Activated naive CD8-positive, alpha-beta T cell treated with anti-CD3 and anti-CD28 coated beads, Interleukin-2, amount 50 U/mL, for 24 hours (primary cell): ENCODE measurements at places on chromosomes 6 and 20.

DNA sequence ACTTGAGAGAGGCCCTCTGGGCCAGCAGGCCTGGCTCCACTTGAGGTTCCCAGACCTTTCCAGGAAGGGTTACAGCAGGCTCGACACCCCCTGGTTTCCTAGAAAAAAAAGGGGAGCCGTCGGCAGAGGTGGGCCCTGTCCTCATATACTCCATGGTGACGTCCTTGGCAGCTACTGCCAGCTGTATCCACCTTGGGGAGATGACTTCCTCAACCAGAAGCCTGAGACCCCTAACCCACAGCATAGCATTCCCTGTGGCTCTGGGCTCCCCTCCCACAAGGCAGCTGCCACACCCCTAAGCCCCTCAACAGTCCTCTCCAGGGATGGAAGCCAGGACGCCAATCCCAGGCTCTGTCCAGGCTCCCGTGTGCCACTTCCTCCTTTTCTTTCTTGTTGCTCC is 294.8 kb downstream of the CDC5L start:
- DNase-seq = no peak

GRCh38 chr6:9711365-9711764 is 703.5 kb downstream of the TFAP2A start:
- DNase-seq = no peak

DNA sequence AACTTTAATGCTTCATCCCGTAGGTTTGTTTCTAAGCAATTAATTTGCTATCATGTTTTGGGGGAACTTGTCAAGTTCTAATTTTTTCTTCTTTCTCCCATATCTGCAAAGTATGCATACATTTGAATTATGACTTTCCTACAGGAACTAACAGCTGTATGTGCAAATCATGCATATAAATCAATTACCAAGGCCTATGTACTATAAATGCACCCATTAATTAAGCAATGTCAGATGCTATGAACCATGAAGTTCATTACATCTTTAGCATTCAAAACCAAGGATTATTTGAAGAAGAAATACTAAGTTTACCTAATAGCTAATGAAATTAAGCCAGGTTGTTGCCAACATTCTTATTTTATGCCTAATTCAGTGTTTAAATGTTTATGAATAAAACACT is 851.3 kb downstream of the TFAP2A start:
- no peak for DNase-seq

DNA sequence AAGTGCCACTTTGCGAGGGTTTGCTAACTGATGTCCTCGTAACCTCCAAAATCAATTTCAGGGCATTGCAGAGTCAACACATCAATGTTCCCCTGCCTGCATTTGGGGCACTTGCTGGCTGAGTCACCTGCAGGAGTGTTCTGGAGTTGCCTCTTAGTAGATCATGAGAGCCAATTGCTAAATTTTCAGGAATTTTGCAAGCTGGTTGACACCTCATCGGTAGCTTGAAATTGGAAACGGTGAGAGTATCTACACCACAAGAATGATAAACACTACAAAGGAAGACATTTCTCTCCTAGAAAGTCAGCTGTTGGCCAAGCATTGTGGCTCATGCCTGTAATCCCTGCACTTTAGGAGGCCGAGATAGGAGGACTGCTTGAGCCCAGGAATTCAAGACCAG is 10.8 kb upstream of the BFSP1 start:
- DNase-seq = no peak

- DNase-seq = no peak
Observed at GRCh38 chr6:150249261-150249660, 106.4 kb downstream of the PPP1R14C start.

DNA sequence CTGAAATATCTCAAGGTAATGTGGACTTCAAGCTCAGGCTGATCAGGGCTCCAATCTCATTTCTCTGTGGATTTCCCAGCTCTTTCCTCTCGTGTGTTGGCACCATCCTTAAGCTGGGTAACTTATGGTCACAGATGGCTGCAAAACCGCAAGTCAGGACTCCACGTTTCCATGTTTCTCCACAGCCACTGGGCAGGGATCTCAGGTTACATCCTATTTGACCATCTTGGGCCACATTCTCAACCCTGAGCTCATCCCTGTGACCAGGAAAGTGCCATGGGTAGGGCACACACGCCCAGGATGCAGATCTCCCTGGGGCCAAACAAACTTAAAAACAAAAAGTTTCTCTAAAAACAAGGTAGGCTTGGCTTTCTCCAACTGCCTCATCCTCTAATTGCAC is 15.4 kb downstream of the RPS6KA2 start:
- no peak for DNase-seq

GRCh38 chr20:4059606-4060005 is 44.2 kb upstream of the RNF24 start:
- DNase-seq = no peak

DNA sequence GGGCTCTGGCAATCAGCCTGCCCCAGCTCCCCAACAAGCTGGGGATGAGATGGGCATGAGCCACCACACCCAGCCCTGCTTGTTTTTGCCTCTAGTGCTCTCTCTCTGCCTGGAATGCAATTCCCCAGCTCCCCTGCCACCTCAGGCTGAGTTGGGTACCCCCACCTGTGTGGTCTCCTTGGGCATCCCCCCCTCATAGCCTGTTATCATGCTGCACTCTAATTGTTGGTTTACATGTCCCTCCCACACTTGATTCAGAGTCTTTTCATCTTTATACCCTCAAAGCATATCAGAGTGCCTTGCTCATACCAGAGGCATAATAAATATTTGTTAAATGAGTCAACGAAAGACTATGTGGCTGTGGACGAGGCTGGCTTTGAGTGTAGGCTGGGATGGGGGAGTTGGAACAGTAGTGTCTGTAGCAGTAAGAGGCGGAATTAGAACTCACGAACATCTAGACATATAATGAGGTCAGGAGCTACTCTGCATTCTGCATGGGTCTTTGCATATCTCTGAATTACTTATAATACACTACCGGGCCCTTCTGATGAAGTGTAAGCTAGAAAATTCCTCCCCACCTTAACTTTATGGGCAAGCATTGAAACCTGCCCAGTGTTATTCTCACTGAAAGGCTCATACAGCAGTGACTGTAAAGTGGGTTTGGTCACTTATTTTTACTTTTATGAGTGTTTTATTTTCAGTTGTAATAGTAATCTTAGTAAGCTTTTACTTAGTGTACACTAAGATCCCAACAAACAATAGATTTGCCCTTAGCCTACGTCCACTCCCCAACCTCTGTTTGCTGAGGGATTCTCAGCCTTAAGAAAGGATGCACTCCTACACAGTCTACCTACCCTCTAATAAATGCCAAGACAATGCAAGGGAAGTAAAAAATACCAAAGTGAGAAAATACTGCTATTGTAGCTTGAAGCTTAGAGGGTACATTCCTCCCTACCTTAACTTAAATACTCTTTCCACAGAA is 58.7 kb downstream of the EDN1 start:
- DNase-seq = no peak

- no peak for DNase-seq
Observed at GRCh38 chr20:2756056-2756611, 44.3 kb downstream of the CPXM1 start.

DNA sequence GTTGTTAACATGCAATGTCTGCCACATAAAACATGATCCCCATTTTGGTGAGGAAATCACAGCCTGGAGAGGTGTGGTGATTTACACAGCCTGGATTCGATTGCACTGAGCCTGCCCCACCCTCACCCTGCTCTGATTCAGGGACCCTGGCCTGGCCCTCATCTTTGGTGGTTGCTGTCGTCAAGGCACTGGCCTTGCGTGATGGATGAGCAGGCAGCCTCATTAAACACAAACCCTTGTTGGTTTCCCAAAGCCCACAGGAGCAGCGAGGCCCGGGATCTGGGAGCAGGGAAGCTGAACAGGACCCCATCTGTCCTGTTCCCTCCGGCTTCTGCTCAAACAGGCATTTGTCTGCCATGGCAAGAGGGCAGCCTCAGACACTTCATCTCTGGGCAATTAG is 70.8 kb downstream of the CHMP4B start:
- no peak for DNase-seq

- DNase-seq = no peak
Observed at GRCh38 chr6:125356884-125357283, 55.1 kb upstream of the HDDC2 start.

DNA sequence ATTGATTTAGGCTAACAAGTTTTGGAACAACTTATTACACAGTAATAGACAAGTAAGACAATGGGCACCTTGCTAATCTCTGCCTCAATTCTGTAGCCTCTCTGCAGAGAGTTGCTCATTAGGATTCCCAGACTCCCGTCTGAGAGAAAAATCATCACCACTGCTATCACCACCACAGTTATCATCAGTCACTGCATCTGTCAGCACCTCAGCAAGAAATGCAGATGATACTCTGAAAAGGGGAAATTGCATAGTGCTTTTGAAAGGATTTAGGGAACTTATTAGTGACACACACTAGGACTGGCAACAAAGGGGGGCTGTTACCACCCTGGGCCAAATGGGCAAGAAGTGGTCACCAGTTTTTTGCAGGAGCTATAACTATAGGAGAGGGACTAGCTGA is 39.9 kb downstream of the FOXA2 start:
- no peak for DNase-seq

DNA sequence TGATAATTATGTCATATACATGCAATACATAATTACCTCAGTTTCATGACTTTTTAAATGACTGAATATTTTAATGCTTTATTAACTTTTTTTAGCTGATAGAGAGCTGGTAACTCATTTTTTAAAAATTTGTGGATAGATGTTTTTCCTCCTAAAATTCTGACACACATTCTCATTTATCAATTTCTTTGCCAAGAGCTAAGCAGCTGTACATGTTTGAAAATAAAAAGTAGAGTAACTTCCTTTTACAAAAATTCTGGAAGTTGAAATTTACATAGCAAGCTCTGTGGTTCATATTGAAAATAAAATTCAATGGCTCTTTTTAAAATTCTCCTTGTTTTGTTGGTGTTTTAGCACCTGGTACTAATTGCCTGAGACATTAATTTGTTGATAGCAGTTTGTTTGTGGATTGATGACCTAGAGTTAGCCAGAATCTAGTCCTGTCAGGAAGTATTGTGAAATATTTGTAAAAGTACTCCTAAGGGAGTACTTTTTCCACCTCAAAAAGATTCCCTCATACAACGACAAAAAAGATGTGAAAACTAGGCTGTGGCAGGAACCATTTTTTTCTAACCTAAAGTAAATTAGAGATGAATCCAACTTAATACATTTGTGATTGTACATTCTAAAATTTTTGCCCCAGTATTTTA is 621.8 kb downstream of the BCKDHB start:
- DNase-seq = no peak

GRCh38 chr20:42093542-42094440 is 475.6 kb upstream of the CHD6 start:
- DNase-seq = no peak

- DNase-seq = no peak
Observed at GRCh38 chr20:33584976-33585375, 77.2 kb upstream of the C20orf144 start.

- DNase-seq = peak; percentile 40
Observed at GRCh38 chr6:157982102-157982562, 469 bp downstream of the SYNJ2 start.

GRCh38 chr20:31667315-31668285 is 29.9 kb downstream of the COX4I2 start:
- no peak for DNase-seq

- no peak for DNase-seq
Observed at GRCh38 chr20:23061262-23061661, 11.8 kb upstream of the THBD start.

DNA sequence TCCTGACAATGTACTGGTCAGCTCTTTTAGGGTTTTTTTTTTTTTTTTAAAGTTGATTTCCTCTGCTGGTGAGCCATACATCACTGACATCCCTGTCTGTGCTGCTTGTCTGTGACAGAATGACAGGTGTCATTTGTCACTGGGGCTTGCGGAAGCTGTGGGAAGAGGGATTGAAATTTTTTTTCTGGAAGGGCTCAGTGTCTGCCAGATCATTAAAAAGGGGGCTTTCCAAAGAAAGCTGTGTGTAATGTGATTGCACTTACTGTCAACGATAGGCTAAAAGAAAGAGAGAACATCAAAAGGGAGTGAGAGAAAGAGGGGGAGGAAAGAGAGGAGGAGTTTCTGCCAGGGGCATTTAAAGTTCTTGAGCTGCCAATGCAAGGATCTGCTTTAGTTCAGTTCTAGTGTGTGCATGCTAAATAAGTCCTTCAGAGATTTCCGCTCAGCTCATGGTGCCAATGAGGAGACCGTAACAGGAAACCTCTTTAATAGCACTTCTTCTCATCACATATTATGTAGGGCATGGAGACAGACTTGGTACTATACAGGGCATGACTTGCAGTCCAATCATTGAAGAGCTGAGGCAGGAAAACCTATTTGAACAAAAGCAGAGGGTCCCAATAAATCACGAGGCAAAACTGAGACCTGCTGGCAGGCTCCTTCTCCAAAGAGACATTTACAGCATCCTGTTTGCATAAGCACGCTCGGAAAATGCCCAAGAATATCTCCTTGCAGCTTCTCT is 177.2 kb downstream of the TSHZ2 start:
- no peak for DNase-seq

- DNase-seq = peak; percentile 40
Observed at GRCh38 chr20:23928788-23929187, 49.2 kb upstream of the CST5 start.

- DNase-seq = no peak
Observed at GRCh38 chr6:31749301-31750036, 9.7 kb downstream of the MSH5 start.

- no peak for DNase-seq
Observed at GRCh38 chr20:55140631-55141030, 665.2 kb downstream of the DOK5 start.

DNA sequence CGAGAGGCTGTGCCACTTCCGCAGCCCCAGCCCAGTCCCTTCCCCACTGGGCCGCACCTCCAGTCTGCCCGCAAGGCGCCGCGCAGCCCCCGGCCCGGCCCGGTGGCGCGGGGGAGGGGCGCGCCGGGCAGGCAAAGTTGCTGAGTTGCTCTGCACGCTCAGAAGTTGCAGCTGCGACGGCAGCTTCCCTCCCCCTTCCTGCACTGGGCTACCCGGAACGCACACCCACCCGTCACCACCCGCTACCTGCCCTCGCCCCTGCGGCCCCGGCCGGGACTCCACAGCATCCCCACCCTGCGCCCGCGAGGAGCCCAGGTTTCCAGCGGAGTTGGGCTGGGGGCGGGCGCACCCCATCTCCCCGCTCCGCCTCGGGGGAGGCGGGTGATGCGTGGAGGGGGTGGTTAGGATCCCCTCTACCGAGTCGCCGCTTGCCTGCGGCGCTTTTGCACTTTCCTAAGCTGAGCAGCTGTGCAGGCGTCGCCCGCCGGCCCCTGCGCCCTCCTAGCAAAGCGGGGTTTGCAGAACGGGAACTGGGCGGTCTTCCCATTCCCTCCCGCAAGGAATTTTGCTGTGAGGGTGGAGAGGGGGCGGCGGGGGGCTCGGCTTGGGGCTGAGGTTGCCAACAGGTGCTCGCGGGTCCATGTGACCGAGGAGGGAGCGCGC is 55.9 kb upstream of the RREB1 start:
- DNase-seq = peak; percentile 48
